ENCODE measurements at places on chromosomes 12 and 14. TPM values are rescaled to one million over a fixed set of nuclear protein-coding genes. Genes with fewer than 3 reads are reported as not detected.
A peak's percentile ranks its signal among the peaks of the same experiment; 100 is the strongest.

DNA sequence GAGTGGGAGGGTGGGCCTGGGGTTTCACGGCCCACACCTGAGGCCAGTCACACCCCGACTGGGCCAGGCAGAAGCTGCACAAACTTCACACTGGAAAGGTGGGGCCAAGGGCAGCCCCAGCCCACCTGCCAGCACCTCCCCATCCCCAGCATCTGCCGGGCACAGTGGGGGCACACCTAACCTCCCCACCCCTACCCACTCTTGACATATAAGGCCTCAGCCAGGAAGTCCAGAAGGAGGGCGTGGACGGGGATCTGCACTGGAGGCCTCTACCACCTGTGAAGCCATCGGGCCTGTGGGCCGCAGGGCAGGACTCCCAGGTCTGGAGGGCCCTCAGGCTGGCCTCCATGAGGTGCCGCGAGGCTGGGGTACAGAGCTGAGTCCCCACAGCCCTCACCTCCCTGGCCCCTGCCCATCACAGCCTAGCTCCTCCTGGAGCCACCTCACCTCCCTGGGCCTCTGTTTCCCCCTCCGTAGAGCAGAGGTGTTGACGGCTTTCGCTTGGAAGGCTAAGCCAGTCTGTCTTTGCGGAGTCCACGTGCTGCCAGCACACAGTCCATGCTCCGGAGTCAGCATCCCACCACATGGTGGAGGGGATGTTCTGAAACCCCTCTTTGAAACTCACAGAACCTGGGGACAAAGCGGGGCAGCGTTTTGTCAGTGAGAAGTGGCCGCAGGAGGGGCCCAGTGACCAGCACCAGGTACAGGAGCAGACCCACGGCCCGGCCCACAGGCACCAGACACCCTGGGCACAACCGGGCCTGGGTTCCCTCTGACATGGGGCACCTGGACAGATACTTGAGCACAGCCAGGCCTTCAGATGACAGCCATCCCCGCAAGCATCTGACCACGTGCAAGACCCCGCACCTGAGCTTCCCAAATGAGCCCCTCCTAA is 38.2 kb upstream of the INF2 start:
- no peak for DNase-seq
- H3K4me1 ChIP-seq = peaks cover 10% of the 10 kb centered on the region
- H3K4me3 ChIP-seq = no peak overlapping the region
- H3K27ac ChIP-seq = no peak overlapping the region
- no peaks in the 10 kb centered on the region for H3K27me3 ChIP-seq

- H3K4me3 ChIP-seq = no peak overlapping the region
- DNase-seq = no peak
Measured at GRCh38 chr12:12837025-12837812, 24.1 kb downstream of the DDX47 start.

GRCh38 chr12:1663440-1664132 is 27.3 kb upstream of the ADIPOR2 start:
- peak overlapping the region; percentile 78 for H3K27ac ChIP-seq
- H3K4me3 ChIP-seq = no peak overlapping the region
- peaks cover 15% of the 10 kb centered on the region for H3K4me1 ChIP-seq

DNA sequence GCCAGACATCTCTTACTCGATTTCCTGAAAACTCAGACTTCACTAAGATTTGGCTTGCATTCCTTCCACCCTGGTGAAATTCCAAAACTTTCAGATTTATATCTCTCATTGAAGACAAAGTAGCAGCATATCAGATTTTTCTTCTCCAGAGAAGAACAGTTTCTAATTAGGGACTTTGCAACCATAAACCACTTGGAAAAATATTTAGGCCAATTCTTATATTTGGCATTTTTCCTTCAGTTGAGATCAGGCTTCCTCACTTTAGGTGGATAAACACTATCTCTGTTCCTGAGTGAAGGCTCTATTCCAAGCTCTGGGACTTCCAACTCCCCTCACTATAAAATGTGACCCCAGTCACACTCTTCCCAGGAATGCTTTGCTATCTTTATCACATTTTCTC is 1434.3 kb upstream of the FLRT2 start:
- H3K4me1 ChIP-seq = no peaks in the 10 kb centered on the region
- H3K36me3 ChIP-seq = no peaks in the 10 kb centered on the region
- DNase-seq = no peak

DNA sequence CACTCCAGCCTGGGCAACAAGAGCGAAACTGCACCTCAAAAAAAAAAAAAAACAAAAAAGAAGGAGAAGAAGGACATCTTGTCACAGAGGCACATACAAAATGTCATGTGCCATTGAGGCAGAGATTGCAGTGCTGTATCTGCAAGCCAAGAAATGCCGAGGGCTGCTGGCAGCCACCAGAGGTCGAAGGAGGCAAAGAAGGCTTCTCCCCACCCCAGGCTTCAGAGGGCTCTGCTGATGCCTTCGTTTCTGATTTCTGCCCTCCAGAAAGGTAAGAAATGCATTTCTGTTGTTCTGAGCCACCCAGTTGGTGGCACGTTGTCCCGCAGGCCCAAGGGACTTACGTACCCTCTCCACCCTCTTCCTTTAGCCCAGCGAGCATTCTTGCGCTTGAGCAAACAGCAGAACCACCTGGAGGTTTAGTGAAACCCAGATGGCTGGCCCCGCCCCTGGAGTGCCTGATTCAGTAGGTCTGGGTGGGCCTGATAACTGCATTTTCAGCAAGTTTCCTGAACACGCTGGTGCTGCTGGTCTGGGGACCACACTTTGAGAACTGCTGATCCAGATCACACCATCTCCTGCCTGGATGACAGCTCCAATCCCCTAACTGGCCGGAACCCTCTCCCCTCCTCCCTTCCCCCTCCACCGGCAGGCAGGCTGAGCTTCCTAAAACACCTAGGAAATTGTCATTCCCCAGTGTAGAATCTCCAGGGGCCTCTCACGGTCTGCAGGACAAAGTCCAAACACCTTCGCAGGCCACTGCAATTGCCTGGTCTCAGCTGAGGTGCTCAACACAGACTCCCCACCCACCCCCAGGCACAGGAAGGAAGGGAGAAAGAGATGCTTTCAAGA is 21.1 kb upstream of the SCARB1 start:
- H3K36me3 ChIP-seq = no peaks in the 10 kb centered on the region
- no peak overlapping the region for H3K4me3 ChIP-seq
- no peak overlapping the region for H3K27ac ChIP-seq
- DNase-seq = no peak

DNA sequence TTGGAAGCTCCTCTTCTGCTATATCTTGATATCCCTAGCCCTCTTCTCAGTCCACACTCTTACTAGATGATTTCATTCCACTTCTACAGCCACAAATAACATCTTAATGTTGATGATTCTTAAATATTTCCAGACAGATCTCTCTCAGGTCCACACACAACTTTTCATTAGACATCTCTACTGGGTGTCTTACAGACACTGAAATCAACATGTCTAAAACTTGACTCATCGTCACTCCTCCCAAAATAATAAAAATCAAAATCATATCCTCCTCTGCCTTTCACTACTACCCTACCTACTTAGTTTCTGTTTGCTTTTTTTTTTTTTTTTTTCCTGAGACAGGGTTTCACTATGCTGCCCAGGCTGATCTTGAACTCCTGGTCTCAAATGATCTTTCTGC is 11.9 kb downstream of the PRDM4 start:
- no peak overlapping the region for H3K4me3 ChIP-seq
- H3K4me1 ChIP-seq = peaks cover 21% of the 10 kb centered on the region
- no peaks in the 10 kb centered on the region for H3K27me3 ChIP-seq
- no peak overlapping the region for H3K27ac ChIP-seq
- no peak for DNase-seq

GRCh38 chr14:79408696-79409095 is 802.6 kb downstream of the DIO2 start:
- no peak for DNase-seq
- H3K36me3 ChIP-seq = no peaks in the 10 kb centered on the region
- H3K4me1 ChIP-seq = no peaks in the 10 kb centered on the region
- no peak overlapping the region for H3K27ac ChIP-seq
- H3K4me3 ChIP-seq = no peak overlapping the region
- H3K27me3 ChIP-seq = no peaks in the 10 kb centered on the region

GRCh38 chr14:93269341-93270068 is 62.4 kb downstream of the UBR7 start:
- H3K4me1 ChIP-seq = peaks cover 16% of the 10 kb centered on the region
- H3K27me3 ChIP-seq = no peaks in the 10 kb centered on the region
- H3K4me3 ChIP-seq = no peak overlapping the region
- no peak for DNase-seq
- H3K36me3 ChIP-seq = no peaks in the 10 kb centered on the region

- H3K4me3 ChIP-seq = no peak overlapping the region
- H3K27ac ChIP-seq = peak overlapping the region; percentile 83
- H3K36me3 ChIP-seq = no peaks in the 10 kb centered on the region
- no peak for DNase-seq
Measured at GRCh38 chr12:123115409-123116121, 35.3 kb downstream of the PITPNM2 start.

GRCh38 chr12:65205886-65206285 is 36.5 kb downstream of the LEMD3 start:
- H3K4me1 ChIP-seq = peaks cover 28% of the 10 kb centered on the region
- H3K27me3 ChIP-seq = no peaks in the 10 kb centered on the region
- no peak overlapping the region for H3K27ac ChIP-seq
- H3K4me3 ChIP-seq = no peak overlapping the region
- H3K36me3 ChIP-seq = no peaks in the 10 kb centered on the region

DNA sequence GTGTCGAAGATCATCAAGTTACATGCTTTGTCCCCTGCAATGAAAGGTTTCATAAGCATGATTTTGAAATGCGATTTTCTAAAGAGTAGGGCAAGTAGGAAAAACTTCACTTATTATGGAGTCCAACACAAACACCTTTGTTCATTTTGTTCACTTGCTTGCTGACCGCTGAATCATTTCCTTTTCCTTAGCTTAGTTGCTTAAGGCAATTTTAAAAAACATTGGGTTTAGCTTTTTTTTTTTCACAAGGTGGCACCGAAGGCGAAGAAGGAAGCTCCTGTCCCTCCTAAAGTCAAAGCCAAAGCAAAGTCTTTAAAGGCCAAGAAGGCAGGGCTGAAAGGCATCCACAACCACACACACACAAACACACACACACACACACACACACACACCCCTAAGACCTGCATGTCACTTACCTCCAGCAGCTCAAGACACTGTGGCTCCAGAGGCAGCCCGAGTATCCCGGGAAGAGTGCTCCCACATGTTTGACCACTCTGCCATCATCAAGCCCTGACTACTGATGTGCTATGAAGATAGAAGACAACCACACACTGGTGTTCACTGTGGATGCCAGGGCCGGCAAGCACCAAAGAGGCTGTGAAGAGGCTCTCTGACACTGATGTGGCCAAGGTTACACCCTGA is 11.4 kb downstream of the MANSC1 start:
- no peak for DNase-seq
- no peak overlapping the region for H3K27ac ChIP-seq
- H3K4me3 ChIP-seq = no peak overlapping the region
- H3K4me1 ChIP-seq = peaks cover 9% of the 10 kb centered on the region
- H3K27me3 ChIP-seq = no peaks in the 10 kb centered on the region

DNA sequence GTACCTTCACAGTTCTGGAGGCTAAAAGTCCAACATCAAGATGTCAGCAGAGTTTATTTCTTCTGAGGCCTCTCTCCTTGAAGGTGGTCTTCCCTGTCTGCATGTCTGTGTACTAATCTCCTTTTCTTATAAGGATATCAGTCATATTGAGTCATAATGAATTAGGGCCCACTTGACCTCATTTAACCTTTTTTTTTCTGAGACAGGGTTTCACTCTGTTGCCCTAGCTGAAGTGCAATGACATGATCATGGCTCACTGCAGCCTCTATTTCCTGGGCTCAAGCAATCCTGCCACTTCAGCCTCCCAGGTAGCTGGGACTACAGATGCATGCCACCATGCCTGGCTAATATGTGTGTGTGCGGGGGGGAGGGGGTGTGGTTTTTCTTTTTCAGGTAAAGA is 41.7 kb downstream of the PPM1H start:
- no peak overlapping the region for H3K27ac ChIP-seq
- H3K4me1 ChIP-seq = no peaks in the 10 kb centered on the region
- no peaks in the 10 kb centered on the region for H3K27me3 ChIP-seq
- DNase-seq = no peak
- H3K4me3 ChIP-seq = no peak overlapping the region

DNA sequence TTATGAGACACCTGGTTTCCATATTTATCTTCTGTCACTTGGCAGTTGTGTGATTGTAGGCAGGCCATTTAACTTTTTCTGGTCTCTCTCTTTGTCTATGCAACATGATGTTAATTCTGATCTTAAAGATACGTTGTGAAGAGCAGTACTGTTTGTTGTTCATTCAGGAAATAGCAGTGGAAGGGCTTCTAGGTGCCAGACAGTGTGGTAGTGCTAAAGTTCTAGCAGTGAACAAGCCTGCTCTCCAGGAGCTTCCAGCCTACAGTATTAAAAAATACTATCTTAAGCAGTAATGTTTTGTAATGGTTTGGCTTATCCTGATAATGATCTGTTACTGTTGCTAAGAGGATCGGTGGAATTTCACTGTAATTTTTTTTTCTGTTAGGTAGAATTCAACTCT is 15.2 kb downstream of the NAA30 start:
- no peaks in the 10 kb centered on the region for H3K27me3 ChIP-seq
- H3K27ac ChIP-seq = no peak overlapping the region
- DNase-seq = no peak
- H3K4me1 ChIP-seq = peaks cover 21% of the 10 kb centered on the region

GRCh38 chr12:71746974-71747611 is 7.6 kb upstream of the RAB21 start:
- no peak overlapping the region for H3K4me3 ChIP-seq
- DNase-seq = no peak
- no peaks in the 10 kb centered on the region for H3K36me3 ChIP-seq
- no peak overlapping the region for H3K27ac ChIP-seq

- no peak overlapping the region for H3K27ac ChIP-seq
- no peak for DNase-seq
- H3K36me3 ChIP-seq = no peaks in the 10 kb centered on the region
- no peaks in the 10 kb centered on the region for H3K27me3 ChIP-seq
- H3K4me3 ChIP-seq = no peak overlapping the region
Measured at GRCh38 chr12:101470939-101471338, 4.2 kb upstream of the SPIC start.

DNA sequence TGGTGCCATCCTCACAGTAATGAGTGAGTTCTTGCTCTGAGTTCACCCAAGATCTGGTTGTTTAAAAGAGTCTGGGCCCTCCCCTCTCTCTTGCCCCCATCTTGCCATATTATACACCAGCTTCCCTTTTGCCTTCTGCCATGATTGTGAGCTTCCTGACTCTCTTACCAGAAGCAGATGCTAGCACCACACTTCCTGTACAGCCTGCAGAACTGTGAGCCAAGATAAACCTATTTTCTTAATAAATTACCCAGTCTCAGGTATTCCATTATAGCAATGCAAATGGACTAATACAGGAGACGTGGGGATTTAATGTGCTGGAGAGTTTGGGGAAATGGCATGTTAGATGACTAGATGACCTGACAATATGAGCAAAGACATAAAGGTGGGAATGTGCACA is 12.8 kb downstream of the SLC4A8 start:
- no peak for DNase-seq
- H3K4me1 ChIP-seq = no peaks in the 10 kb centered on the region
- H3K27me3 ChIP-seq = no peaks in the 10 kb centered on the region
- H3K27ac ChIP-seq = no peak overlapping the region
- no peaks in the 10 kb centered on the region for H3K36me3 ChIP-seq

GRCh38 chr14:87111741-87112140 is 881.2 kb downstream of the GALC start:
- DNase-seq = no peak
- no peaks in the 10 kb centered on the region for H3K27me3 ChIP-seq
- no peak overlapping the region for H3K4me3 ChIP-seq
- no peaks in the 10 kb centered on the region for H3K4me1 ChIP-seq
- no peaks in the 10 kb centered on the region for H3K36me3 ChIP-seq

Gene ENDOU
- 21.4 TPM for total RNA-seq

Gene CLEC1B
- total RNA-seq = not detected

Gene KRT74
- total RNA-seq = not detected

Gene NRIP2
- total RNA-seq = 1.2 TPM

Gene AGAP2
- 1.5 TPM for total RNA-seq

Gene TSPAN11
- 2.5 TPM for total RNA-seq

Gene C14orf39
- not detected for total RNA-seq

Gene RTRAF
- 35.4 TPM for total RNA-seq

Gene NAV3
- 16.2 TPM for total RNA-seq

Gene TMEM119
- total RNA-seq = 34.6 TPM
